ENCODE measurements at places on chromosomes 13 and 19. TPM values are rescaled to one million over a fixed set of nuclear protein-coding genes. Genes with fewer than 3 reads are reported as not detected.
A peak's percentile ranks its signal among the peaks of the same experiment; 100 is the strongest.

PKN1 gene
- total RNA-seq: 44.2 TPM

LIPE gene
- total RNA-seq: 68.1 TPM

SLC1A6 gene
- total RNA-seq: not detected

NLRP5 gene
- not detected for total RNA-seq

MAB21L1 gene
- not detected for total RNA-seq

CALM3 gene
- total RNA-seq: 118 TPM

CBLC gene
- 13.2 TPM for total RNA-seq

ZNF665 gene
- 0.72 TPM for total RNA-seq

APOC4 gene
- not detected for total RNA-seq

DNA sequence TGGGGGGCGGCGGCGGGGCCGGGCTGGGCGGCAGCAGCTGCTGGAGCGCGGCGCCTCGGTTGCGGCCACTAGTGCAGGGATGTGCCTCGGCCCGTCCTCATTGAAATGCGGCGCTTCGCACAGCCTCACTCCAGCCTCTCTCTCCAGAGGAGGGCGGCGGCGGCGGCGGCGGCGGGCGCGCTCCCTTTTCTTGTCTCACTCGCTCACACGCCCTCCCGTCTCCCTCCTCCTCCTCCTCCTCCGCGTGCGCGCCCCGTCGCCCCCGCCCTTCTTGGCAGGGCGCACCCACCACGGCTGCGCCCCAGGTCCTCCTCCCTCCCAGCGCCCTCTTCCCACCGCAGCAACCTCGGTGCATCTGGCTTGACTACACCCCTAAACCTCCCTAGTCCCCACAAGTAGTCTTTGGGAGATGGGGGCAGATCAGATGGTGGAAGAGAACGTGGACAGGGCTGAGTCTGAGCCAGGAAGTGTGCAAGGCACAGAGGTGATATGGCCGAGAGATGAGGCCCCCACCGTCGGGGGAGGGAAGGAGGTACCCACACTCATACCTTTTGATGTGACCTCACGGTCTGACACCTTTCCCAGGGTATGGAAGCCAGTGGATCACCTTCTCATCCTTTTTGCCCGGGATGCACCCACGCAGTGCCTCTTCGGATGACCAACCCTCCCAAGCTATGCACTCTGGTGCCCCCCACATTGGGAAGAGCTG lies at the start of gene DCLK1:
Gene DCLK1 (minus strand): TSS at position 161 of the 709 bp plus-strand sequence.
- DNase-seq: peak; percentile 29

GRCh38 chr19:3547767-3548282 lies 8.9 kb downstream of the TEKTIP1 start:
- no peak for DNase-seq

DNA sequence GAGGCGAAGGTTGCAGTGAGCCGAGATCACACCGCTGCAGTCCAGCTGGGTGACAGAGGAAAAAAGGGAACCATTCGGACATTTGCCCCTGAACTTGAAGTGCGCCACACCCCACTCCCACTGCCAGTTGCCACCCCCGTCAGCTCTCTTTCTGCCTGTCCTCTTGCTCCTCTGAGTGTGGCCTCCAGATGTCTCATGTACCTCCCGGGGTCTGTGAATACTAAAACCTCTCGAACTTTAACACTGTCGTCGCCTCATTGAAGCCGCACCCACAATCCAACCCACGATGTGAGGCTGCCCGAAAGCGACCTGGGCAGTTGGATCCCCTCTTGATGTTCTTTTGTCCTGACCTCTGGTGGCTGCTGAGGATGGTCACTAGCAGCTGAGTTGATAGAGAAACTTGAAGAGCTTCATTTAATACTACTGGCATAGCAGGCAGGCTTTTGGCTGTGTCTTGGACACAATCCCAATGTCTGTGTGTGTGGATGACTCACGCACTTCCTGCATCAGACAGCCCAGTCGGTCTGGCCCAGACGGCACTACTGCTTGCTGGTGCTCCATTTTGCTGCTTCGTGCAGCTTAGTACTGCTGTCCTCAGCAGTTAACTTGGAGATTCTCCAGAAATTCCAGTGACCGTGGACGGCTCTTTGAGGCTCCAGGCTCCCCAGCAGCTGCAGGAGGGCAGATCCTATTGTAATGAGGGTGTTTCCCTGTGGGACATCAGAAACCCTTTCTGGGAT lies 4.2 kb downstream of the FPR3 start:
- peak; percentile 39 for DNase-seq

DNA sequence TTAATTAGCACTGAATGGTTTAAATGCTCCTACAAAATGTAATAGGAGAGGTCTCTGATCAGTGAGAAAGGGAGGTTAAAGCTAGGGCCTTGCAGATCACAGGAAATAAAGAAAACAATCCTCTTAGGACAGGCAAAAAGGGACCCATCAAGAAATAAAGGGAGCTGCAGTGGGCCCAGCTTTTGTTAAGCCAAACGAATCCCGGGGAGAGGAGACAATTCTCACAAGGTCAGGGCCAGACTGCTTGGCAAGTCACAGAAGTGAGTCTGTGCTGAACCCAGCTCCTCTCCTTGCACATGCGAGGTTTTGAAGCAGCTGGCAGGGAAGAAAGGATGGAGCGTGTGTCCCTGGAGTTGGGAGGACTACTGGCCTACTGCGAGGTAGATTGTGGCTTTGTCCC lies 285.8 kb downstream of the COG6 start:
- no peak for DNase-seq

GRCh38 chr13:76632401-76633044 lies 253.7 kb downstream of the KCTD12 start:
- no peak for DNase-seq

DNA sequence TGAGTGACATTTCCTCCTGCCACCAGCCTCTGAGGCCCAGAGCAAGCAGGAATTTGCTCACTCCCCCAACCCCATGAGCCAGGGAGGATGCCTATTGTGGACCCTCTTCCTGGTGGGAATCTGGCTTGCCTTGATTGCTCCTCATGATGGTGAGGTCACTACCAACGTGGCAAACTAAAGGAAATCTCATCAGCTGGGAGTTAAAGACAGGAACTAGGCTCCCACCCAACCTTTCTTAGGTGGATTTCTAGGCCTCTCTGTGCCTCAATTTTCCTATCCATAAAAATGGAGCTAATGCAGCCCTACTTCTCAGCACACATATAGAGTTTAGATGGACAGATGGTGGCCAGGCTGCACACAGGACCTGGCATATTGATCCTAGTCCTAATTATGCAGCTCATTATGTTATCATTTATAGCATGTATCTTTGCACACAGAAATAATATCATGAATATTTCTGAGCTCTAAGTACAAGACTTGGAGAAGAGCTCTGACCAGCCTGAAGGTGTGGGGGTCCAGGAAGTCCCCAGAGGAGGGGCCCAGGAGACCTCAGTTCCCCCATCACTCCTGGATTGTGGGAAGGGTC lies 2.0 kb downstream of the B3GNT3 start:
- no peak for DNase-seq

GRCh38 chr19:29971002-29971401 lies 29.0 kb downstream of the URI1 start:
- DNase-seq: no peak

GRCh38 chr19:47210180-47210490 lies 20.9 kb downstream of the BBC3 start:
- no peak for DNase-seq

- DNase-seq: no peak
Observed at GRCh38 chr13:90447734-90448101, 899.8 kb upstream of the MIR17HG start.

Measured in stomach (tissue), 19 donors.